Gastroesophageal sphincter (tissue), 4 donors: ENCODE measurements at places on chromosomes 11 and 22. TPM values are rescaled to one million over a fixed set of nuclear protein-coding genes. Genes with fewer than 3 reads are reported as not detected.

- ATAC-seq = no peak
Measured at GRCh38 chr11:109121173-109121932, 300.6 kb upstream of the C11orf87 start.

DNA sequence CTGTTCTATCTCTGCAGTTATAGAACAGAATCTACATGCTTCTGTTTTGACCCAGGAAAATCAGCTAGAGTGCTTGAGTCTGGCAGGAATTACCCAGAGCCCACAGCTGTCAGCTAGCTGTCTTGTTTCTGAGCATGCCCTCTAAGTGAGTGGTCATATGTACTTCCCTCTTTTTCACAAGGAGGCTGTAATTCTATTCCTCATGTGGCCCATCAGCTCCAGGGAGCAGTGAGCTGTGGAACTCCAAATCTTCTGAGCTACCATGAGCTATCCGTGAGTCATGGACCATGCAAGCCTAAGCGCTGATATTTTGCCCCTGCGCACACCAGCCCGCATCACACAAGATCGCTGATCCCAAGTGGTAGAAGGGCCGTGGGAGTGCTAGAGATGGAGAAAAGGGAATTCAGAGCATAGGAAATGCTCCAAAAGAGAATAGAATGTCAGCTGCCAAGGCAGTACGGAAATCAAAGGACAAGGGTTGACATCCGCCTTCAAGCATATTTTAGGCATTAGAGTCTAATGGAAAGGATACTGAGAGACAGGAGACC, 5.4 kb downstream of the FJX1 start:
- ATAC-seq = no peak

DNA sequence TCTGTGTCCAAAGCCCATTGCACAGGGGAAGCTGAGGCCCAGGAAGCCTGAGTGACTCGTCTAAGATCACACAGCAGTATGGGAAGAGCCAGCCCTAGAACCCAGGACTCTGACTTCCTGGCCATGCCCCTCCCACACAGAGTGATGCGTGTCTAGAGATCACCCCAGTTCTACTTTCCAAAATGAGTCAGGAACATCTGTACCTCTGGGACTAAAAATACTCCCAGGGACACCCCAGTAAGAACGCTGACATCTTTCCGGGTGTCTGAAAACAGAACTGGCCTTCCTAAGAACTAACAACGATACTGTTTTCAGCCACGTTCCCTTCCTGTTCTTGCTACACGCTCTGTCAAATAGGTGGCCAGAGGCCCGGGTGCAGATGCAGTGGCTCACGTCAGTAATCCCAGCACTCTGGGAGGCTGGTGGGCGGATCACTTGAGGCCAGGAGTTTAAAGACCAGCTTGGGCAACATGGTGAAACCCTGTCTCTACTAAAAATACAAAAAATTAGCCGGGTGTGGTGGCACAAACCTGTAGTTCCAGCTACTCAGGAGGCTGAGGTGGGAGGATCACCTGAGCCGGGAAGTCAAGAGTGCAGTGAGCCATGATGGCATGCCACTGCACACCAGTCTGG, 21.7 kb upstream of the PDGFB start:
- peak; percentile 43 for ATAC-seq

MRGPRF gene
- 152 TPM for total RNA-seq

KRTAP5-7 gene
- total RNA-seq = not detected
